Nucleus accumbens (tissue), 56 donors: ENCODE measurements at places on chromosomes 16 and 17.

DNA sequence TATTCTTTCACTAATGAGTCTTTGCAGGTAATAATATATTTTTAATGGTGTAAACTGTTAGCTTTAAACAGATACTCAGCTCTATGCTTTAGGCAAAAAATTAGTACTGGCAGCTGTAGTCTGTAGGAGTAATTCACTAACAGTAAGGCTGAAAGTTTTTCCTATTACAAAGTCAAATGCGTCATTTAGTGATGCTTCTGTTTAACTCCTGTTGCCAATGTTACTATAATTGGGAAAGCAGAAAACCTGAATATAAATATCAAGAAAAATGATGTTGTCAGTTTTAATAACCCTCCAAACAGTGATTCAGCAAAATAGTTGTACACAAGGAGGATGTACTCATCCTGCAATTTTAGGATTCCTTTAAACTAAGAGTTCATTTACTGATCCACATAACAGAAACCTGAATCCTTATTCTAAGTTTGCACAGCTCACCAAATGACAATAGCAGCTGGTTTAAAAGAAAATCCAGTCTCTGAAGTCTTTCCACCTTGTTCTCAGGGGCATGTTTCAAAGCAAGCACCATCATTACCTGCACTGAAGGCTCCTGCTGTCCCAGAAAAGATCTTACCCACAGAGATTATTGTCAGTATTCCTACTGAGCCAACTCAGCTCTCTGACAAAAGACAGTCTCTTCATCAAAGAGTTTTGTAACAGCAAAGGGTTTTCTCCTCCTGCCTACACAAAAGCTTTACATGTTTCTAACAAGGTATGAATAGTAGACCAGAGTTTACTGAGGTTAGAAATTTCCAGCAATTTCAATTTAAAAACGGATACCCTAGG, 4.2 kb downstream of the CDR2 start:
- no peak for DNase-seq

- DNase-seq, result no peak
Measured at GRCh38 chr17:31068291-31068690, 26.5 kb upstream of the NF1 start.

DNA sequence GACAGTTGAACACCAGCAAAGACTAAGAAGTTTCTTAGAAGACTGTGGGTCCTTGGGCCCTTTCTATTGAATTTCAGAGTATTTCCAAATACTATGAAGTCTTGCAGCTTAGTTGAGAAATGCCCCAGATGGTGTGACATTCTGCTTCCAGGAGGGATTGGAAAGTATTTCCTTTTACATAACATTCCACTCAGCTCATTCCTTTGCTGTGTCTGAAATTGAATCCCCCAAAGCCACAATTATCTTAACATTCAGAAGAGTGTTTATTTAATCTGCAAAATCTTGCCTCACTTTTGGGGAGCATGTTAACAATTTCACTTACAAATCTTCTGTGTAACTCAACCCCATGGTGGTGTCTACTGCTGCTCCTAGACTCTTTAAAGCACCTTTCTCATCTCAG, 307.7 kb downstream of the WWOX start:
- no peak for DNase-seq

DNA sequence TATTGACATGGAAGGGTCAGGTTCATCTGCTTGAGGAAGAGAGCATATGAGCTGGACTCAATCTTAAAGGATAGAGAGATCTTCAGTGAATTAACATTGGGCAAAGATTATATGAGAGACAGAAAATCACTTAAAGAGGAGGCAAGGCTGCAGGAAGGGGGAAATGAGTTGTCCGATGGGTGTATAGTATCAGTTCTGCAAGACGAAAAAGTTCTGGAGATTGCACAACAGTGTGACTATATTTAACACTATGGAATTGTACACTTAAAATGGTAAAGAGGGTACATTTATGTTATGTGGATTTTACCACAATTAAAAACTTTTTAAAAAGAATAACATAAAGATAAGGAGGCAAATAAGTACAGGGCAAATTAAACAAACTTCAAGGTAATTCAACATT, 80.7 kb downstream of the HELZ start:
- no peak for DNase-seq

DNA sequence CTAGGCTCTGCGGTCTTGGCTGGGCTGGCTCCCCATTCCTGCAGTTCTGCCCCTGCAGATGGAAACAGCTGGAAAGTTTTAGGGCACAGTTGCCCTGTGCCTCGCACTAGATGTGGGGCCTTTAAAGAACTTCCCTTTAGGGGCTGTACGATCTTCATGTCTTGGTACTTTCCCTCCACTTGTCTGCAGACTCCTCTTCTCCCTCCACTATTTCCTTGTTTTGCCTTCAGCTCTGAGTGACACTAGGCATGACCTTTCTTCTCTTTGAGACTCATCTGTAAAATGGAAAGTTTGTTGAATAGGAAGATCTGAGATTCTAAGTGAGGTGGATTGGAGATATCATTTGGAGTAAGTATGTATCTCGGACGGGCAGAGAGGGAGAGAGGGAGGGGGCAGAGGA, 6.3 kb upstream of the TAC4 start:
- no peak for DNase-seq

DNA sequence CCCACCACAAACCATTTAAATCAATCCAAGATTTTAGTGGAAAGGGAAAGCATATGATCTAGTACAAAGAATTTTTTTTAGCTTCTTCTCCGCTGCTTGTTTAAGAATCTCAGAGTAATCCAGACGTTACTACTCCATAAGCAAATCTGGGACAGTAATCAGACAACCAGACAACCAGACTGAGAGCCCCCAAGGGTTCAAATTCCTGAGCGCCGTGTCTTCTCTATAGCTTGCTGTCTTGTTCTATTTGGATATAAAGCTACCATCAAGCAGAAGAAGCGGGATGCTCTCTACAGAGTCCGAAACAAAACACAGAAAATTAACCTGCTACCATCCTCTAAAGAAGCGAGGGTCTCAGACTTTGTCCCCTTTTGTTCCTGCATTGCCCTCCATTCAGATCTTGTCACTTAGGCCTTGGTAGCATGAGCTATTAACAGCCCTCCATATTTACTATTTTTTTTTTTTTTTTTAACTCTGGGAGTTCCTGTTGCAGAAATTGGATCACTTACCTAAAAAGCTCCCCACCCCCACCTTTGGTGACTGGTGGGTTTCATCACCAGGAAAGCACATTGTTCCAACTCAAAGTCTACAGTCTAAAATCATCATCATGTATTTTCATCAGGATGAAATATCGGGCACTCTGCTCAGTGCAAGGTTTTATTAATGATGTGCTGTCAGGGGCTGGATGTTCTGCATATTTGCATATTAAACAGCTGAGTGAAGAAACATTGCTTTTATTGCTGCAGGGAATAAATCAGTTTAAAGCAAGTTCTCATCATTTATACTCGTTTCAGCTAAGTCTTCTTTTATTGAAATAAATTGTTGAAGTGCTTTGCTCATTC, 576.7 kb downstream of the WWOX start:
- DNase-seq, result no peak

GRCh38 chr17:20315821-20316220, 151.5 kb downstream of the LGALS9B start:
- no peak for DNase-seq

DNA sequence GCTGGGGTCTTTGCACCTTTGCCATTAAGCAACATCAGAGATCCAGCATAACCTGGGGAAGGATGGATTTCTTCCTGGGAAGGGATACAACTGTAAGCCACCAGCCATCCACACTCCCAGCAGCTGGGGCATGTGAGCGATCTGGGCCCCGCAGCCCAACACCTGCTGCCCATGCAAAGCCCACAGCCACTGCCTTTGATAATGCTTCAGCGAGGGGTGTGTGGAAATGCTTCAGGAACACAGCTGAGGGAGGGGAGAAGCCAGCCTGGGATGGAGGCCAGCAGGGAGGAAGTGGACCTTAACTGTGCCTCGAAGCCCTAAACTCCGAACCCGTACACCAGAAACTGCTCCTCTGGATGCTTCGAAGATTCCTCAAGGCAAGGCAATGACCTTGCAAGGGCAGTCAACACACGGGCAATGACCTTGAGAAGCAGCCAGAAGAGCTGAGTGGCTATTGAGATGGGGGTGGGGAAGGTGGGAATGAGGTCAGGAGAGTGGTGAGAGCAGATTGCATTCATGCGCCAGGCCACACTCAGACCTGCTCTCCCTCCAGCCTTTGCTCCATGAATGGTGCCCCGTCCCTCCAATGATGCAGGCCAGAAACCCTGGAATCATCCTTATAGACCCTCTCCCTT, 49.1 kb downstream of the KATNIP start:
- DNase-seq, result no peak

DNA sequence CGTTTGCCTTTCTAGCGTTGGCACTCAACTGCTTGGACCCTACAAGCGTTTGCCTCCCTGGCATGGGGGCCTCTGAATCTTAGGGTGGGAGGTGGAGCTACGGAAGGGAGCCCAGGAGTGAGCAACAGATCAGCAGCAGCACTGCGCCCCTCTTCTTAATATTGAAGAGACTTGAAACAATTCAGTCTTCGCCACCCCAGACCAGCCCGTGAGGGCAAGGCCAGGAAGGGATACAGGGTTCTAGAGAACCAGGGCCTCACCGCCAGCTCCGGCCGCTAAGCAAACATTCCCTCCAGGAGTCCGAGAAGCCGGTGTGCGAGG, 1.5 kb upstream of the GPRC5C start:
- no peak for DNase-seq

DNA sequence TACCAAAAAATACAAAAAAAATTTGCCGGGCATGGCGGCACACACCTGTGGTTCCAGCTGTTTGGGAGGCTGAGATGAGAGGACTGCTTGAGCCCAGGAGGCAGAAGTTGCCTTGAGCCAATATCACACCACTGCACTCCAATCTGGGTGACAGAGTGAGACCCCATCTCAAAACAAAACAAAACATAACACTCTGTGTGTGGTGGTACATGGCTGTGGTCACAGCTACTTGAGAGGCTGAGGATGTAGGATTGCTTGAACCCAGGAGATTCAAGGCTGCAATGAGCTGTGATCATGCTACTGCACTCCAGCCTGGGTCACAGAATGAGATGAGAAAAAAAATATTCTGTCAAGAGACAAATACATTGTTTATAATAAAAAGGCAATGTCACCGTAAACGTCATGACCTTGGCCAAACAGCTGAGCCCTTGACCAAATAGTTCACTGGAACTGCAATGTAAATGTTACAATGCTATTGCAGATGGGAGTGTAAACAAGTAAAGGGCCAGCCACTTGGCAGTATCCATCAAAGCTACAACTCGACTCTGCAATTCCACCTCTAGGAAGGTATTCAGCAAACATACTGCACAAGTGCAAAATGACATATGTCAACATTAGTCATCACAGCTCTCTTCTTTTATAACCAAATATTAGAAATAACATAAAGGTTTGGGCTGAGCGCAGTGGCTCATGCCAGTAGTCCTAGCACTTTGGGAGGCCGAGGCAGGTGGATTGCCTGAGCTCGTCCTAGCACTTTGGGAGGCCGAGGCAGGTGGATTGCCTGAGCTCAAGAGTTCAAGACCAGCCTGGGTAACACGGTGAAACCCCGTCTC, 16.9 kb downstream of the EARS2 start:
- DNase-seq, result no peak

- DNase-seq, result no peak
Measured at GRCh38 chr17:80701730-80702129, 157.1 kb downstream of the RPTOR start.

DNA sequence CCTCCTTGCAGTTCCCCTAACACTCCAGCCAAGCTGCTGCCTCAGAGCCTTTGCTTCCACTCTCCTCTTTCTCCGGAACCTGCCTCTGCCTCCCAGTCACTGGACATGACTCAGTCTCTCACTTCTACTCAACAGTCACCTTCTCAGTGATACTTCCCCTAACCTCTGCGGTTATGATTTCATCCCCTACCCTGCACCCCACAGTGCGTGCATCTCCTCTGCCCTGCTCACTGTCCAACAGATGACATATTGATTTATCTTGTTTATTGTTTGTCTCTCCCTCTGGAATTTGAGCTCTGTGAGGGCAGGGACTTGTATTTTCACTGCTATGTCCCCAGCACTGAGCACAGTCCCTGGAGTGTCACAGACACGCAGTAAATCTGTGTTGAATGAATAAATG, 100.7 kb downstream of the CYLD start:
- no peak for DNase-seq

- no peak for DNase-seq
Measured at GRCh38 chr17:13395346-13395745, 206.4 kb downstream of the HS3ST3A1 start.

DNA sequence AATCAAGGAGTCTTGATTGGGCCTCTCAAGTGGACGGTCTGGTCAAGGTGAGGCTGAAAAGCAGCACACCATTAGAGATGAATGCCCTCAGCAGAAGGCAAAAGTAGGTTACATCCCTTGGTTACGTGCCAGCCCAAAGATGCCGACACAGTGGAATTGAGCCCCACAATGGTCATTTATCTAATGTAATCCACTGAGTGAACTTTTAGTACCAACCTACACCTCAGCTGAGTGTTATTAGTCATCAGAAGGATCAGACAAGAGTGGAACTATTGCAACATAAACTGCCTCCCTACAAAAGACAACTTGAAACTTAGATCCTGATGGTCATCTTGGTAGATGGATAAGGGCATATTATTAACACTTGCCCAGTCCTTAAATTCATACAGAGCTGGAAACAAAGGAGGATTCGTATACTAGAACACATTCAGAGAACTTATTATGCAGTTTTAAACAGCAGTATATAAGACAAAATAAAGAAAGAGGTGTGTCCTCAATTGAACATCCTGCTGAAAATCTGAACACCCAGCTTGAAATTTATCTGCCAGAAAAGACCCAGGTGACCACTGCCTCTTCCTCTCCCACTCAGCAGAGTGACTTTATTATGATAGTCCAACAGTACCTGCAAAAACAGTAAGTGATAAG, 2.8 kb downstream of the DCUN1D3 start:
- no peak for DNase-seq

DNA sequence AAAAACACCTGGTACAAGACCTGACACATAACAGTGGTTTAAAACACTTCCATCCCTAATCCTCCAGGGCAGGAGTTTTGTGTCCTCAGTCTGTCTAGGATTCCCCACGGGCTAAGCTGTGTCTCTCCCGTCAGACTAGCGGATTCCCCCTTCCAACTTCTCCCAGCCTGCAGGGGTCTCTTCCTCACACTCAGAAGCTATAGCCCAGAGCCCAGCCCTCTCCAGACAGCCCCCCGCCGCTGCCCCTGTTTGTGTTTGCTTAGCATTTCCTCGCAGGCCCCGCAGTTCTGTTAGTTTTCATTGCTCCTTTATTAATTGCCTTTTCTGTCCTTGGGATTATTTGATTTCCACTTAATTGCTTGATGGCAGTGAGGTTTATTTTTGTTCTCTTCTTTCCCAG, 91.2 kb downstream of the TMEM132E start:
- DNase-seq, result no peak

GRCh38 chr17:54085020-54085419, 262.3 kb downstream of the KIF2B start:
- DNase-seq, result no peak

GRCh38 chr16:57725151-57725550, 10.4 kb upstream of the KATNB1 start:
- no peak for DNase-seq
